CD8-positive, alpha-beta memory T cell (primary cell): ENCODE measurements at places on chromosomes 5 and 9.

GRCh38 chr5:67156976-67157583 is 39.5 kb downstream of the CD180 start:
- DNase-seq, result peak; percentile 68

GRCh38 chr5:124652514-124652819 is 94.0 kb downstream of the ZNF608 start:
- DNase-seq, result no peak

GRCh38 chr5:116428413-116428812 is 146.2 kb downstream of the SEMA6A start:
- DNase-seq, result no peak

DNA sequence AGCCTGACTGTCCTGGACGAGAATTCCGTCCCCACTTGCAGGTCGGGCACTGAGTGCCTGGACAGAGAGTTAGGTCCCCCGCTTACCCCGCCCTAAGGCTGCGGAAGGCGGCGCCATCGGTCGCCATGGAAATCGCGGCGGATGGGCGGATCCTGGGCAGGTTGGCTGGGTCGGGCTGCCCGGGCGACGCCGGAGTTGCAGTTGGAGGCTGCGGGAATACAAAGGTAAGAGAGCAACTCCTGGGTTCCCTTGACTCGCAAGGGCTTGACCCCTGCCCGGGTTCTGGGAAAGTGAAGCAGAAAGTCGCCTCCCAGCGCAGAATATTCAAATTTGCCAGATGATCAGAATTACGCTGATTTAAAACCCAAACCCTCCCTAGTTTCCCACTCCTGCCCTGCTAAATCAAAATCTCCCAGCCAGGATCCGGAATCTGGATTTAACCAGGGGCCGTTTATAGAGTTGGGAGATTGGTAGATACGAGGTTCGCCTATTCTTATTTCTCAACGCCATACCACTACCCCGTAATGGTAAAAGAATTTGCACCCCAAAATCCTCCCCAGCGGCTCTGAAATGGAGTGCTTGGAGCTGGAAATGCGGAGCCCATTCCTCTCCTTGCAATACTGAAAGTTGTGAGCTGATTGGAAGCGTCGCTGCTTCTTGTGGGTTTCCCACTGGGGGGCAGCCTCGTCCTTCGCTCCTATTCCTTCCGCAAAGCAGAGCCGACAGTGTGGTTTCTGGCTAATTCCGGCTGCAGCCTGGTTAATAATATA is 156.4 kb upstream of the RASEF start:
- DNase-seq, result no peak

DNA sequence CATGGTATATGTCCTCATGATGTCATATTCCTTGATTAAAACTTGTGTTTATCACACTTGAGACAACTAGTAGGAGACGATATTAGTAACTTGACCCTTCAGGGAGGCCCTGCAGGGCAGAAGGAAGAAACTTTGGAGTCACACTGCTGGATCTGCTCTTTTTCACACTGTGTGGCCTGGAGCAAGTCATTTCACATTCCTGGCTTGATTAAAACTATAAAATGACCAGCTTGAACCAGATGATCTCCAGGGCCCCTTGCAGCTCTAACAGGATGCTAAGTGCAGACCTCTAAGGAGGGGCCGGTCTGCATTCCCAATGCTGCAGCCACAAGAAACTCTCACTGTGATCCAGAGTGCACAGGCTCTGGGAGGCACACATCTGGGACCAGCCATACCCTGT is 146.4 kb upstream of the ZNF366 start:
- DNase-seq, result no peak

GRCh38 chr5:6886866-6887265 is 173.6 kb downstream of the TENT4A start:
- DNase-seq, result no peak

GRCh38 chr9:86073839-86074238 is 25.5 kb downstream of the GOLM1 start:
- DNase-seq, result no peak

- no peak for DNase-seq
These were observed 35.0 kb upstream of the ARRDC3 start for GRCh38 chr5:91418158-91418557.

GRCh38 chr5:136143312-136143711 is 10.7 kb downstream of the SMAD5 start:
- DNase-seq, result no peak

DNA sequence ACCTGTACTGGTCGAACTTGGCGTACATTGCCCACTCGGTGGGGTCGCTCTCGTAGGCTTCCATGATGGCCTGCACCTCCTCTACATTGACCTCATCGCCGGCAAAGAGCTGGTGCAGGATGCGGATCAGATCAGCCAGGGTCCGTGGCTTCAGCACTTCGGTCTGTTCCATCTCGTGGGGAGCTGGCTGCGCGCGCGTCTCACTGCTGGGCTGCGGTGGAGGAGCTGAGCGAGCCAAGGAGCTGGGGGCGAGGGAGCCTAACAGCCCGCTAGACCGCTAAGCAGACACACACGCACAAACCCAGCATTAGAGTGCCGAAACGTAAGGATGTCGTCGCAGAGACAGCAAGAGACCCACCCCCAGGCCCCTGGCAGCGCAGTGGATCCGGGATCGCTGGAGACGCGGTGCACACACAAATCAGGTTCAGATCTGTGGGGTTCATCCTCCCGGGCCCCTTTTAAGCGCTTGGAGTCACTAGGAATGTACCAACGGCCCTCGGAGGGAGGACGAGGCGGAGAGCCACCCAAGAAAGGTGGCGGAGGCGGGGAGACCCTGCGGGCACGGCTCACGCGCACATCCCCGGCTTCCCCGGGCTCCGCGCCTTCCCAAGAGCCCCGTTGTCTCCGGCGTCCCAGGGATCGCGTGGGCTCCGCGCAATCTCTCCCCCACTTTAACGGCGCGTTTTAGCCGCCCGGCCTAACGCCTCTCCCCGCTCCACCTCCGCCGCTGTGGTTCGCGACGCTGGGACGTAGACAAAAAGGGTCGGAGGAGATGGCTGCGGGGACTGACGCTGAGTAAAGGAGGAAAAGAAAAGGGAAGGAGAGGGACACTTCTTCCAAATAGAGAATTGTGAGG is at the start of gene CDO1:
TSS of gene CDO1 (minus strand) at position 434 of the 856 bp plus-strand sequence. CDS start at position 172, 262 bp downstream.
- DNase-seq, result no peak

GRCh38 chr9:91896513-91897121 is 53.4 kb downstream of the ROR2 start:
- no peak for DNase-seq

DNA sequence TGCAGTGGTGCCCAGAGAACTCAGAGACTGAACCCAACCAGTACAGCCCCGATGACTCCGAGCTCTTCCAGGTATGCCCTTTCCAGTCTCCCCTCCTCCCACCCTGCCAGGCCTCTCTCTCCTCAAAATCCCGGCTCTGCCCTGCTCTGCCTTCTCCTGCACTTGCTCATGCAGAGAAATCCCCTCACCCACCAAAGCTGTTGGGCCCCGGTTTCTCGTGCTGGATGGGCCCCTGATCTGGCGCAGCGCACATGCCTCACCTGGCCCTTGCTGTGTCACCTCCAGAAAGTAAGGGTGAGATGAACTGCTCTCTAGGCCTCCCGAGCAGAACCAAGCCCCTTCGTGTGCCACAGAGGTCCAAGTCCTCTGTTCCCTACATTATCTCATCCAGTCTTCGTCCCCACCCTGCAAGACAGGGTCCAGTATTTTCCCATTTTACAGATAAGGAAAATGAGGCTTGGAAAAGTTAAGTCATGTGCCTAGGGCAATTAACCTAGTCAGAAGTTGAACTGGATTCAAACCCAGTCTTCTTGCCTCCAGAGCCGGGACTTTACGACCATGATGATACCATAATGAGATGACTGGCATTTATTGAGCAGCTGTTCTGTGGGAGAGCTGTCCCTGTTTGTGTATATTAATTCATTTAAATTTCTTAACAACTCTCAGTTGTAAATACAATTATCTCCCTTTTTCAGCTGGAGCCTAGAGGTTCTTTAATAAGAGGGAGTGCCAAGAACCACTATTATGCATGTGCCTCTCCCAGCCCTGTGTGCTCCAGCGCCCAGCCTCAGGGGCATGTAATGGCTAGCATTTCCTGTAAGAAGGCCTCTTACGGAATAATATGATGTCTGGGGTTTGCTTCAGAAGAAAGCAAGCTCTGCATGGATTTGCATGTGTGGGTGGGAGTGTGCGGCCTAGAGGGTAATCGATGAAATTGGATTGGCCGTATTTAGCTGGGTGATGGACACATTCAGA is 90.7 kb downstream of the PPARGC1B start:
- DNase-seq, result no peak

DNA sequence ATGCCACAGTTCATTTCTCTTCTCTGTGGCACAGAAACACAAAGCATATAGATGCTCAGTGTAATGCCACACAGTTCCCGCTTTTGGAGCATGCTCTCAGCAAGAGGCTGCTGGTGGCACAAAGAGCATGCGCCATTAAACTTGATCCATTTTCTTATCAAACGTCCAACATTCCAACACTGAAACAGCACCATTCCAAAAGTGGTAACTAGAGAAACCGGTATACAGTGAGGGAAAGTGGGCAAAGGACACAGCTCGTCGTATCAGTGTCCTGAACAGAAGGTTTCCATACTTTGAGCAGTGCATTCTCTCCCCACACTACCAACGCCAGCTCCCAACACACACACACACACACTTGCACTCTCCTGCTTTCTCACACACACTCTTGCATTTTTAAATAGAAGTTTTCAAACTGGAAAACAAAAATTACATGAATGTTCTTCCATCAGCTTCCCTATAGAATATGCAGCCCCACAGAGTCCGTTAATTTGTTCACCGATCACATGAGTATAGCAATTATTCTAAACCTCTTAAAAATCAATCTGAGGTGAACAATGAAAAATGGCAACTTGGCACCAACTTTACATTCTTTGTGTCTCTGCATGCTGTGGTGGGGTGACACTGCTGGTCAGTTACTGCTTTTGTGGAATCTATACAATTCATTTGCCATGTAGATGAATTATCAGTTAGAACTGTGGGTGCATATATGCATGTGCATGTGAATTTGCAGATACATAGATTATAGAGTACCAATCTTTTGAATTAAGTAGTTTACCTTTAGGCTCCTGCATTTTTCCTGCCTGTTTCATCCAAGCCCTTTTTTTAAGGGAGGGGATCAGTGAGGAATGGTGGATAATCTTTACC is 5.7 kb downstream of the NFIB start:
- DNase-seq, result no peak

GRCh38 chr5:54595721-54596120 is 78.2 kb downstream of the SNX18 start:
- DNase-seq, result no peak

- DNase-seq, result peak; percentile 48
These were observed 93.6 kb upstream of the TLE4 start for GRCh38 chr9:79477955-79478771.

DNA sequence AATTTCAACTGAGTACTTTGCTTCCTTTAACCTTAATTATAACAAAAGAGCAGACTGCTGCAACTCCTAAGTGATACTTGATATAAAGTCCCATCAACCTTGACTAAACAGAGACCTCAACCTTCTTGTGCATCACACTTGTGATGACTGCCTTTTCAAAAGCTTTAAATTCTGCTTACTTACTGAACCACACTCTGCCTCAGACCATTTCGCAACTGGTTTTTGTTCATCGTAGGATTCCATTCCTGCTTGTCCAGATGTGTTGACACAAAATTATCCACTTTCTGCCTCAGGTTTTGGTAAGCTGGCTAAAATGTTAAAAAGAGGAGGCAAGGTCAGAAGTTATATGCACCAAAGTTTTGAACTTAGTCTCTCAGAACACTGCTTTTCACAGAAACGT is 3.5 kb downstream of the BOD1 start:
- no peak for DNase-seq

DNA sequence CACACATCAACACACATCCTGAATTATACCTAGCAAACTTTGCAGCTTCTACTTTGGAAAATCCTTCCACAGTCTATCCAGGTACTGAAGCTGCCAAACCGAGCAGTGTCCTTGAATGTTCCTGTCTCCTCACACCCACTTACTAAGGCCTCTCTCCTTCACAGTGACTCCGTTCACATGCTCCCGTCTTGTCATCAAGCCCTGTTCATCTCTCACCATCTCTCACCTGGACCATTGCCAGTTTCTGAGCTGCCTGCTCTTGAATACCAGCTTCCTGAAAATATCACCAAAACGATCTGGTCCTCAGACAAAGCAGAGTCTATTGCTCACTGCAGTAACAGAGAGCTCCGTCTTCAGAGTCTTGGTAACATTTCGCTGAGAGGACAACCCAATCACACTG is 57.4 kb downstream of the GCNT1 start:
- peak; percentile 15 for DNase-seq

DNA sequence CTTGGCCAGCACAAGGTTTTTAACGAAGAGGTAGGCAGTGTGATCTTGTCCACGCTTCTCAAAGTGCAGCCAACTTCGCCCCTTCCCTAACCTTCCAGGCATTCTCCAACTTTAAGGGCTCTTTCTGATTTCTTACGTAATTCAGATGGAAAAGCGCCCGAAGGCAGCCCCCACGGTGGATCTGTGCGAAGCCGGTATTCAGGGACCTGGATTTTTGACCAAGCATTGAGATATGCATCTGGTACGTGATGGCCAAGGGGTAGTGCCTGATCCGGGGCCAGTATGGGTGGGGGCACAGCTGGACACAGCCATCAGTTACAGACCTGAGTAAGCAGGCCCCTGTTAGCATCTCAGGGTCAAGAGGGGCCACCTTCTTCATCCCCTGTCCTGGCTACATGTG is 80.0 kb downstream of the AMBP start:
- DNase-seq, result no peak

- no peak for DNase-seq
These were observed 20.5 kb upstream of the ARHGEF28 start for GRCh38 chr5:73605223-73606087.

- no peak for DNase-seq
These were observed 1.3 kb downstream of the AK1 start for GRCh38 chr9:127876026-127876763.

GRCh38 chr5:143471666-143472464 is 68.4 kb upstream of the NR3C1 start:
- DNase-seq, result no peak

DNA sequence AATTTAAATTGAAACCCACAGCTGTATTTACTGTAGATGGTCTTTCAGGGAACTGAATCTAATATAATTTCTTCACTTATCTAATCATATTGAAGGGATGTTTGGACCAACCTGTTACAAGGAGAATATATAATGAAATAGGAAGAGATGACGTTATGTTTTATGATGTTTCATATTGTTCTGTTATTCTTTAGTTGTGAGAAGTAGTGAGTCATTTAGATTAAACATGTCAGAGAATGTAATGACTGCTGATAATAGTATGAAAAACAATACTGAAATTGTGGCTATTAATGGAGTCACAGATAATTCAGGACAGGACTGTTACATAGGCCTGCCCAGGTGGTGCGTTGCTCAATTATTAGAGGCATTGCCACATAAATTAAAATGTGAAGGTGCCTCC is 1993.4 kb downstream of the EFNA5 start:
- no peak for DNase-seq

DNA sequence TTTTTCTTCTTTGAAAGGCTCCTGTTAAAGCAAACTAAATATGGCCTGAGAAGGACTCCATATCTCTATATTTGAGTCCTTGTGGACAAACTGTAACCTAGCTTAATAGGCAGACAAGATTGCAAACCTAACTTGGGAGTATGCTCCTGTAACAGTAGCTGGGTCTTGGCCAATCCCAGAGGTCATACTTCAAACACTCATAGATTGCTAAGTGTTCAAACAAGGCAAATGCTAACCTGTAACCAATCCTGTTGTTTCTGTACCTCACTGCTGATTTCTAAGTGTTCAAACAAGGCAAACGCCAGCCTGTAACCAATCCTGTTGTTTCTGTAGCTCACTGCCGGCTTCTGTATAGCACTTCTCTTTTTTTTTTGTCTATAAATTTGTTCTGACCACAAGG is 50.6 kb upstream of the CLK4 start:
- DNase-seq, result no peak
